ENCODE measurements at places on chromosomes 1 and 21. TPM values are rescaled to one million over a fixed set of nuclear protein-coding genes. Genes with fewer than 3 reads are reported as not detected.

- DNase-seq: peak; percentile 49
Measured at GRCh38 chr1:116268211-116268610, 104.8 kb upstream of the ATP1A1 start.

DNA sequence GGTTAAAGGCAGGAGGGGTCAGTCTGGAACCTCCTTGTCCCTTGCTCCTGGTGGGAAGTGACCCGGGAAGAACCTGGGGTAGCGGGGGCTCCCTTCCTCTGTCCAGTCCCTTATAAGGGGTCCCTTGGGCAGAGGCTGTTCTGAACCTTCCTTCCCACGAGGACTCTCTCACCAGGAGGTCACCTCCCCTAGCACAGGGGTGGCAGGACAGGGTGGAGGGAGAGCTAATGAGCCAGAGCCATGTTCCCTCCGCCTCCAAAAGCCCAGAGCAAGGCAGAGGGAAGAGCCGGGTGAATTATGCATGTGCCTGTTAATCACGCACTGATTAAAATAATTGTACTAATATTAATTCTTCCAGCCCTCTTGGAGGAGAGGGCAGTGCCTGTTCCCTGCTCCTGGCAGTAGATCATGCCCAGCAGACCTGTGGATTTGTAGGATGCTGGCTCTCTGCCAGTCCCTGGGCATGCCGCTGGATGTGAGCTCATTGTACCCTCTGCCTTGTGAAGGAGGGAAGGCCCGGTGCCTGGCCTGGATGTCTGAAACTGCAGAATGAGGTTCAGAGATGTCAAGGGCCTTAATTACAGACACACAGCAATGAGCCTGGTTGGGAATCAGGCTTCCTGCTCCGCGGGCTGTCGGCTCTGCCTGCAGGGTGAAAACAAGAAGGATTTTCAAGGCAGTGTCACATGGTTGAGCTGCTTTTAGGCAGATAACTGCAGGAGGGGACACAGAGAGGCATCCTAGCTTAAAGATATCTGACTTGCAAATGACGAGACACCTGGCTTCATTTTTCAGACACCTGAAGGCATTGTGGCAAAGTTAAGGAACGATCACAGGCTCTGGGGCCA, 68.2 kb downstream of the IGSF21 start:
- no peak for DNase-seq

DNA sequence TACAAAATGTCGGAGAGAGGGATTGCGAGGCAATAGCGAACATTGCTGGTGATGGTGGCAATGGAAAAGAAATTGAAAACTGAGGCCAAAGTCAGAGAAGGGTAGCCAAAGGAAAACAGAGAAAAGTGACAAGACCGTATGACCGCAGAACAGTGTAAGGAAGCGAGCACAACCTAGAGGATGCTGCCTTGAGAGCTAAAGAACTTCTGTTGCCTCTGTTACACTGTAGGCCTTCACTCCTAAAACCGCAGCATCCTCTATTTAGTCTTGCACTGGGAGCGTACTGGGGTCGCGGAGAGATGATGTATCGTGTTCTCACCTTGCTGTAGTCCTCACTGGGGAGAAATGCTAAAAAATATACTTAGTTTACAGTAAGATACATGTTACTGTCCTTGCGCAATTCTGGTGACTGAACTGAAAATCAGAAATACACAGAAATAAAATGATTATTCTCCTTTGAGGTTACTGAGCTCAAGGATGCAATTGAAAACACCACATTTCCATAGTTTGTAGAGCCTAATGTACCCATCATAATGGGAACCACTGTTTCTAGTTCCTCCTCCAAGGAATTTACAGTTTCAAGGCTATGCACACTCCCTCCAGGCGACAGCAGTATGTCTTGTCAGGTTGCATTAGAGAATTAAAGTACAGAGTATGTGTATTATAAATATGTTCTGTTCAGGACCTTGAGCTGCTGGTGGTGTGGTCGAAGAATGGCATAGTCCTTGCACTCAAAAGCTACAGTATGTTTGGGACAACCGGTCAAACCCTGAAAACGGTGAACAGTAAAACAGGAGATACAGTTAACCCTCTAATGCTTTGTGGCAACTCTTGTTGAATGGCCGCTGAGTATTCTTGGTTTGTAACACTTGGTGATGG, 1.3 kb downstream of the NEK7 start:
- DNase-seq: peak; percentile 48

- DNase-seq: peak; percentile 91
Measured at GRCh38 chr1:214261206-214262123, 19.5 kb upstream of the SMYD2 start.

GRCh38 chr21:37244501-37245095, 22.5 kb downstream of the VPS26C start:
- DNase-seq: no peak

DNA sequence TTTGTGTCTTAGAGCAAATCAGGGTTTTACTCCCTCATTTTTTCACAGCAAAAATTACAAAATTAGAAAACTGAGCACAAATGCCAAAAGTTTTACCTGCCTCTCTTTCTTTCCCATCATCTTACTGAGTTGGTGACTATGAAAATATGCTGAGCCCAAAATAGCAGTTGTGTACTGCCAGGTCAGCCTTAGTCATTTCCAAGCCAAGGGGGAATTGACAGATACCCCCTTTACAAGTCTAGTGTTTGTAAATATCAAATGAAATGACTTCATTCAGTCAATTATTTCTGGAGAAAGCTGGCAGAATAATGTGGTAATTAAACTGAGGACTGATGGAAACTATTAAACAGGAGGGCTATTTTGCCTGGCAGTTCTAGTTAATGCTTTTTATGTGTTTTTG, 11.4 kb upstream of the GORAB start:
- DNase-seq: no peak

The RYR2 gene
- not detected for total RNA-seq

DNA sequence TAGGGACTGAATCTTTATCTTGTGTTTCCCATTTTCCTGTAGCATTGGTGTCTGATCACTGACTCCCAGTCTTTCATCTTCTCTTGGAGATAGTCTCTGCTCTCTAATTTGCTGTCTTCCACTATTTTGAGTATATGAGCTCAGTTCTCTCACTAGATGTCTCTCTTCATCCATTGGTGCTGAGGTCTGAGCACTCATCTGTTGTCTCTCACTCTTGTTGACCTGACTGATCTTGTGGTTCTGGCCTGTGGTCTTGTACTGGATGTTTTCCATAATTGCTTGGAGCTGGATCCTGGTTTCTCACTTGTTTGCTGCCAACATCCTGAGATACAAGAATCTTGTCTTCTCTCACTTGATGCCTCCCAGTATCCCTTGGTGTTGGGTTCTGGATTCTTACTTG, 25.1 kb upstream of the S100A11 start:
- no peak for DNase-seq

DNA sequence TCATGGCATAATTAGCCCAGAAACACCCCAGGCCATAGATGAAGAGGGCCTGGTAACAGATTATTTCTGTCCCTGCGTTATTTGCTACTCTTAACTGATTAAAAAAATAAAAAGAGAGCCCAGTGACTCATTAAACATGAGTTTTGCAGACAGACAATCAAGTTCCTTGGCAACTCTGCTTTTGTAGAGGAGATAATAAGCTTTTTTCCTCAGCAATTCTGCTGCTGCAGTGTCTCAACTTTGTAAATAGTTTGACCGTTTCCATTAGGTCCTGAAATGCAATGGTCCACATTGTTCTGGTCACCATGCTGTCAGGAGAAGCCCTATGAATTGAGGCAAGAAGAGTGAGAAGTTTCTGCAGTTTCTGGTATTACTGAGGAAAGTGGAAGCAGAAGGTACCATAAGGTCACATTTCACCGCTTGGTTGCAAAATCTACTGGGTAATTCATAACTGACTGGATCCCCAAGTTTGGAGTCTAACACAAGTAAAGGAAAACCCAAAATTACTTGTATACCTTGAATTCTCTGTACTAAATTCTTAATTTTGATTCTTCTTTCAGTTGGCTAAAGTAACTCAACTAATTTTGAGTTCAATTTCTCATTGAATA, 139.5 kb downstream of the ZZZ3 start:
- no peak for DNase-seq

DNA sequence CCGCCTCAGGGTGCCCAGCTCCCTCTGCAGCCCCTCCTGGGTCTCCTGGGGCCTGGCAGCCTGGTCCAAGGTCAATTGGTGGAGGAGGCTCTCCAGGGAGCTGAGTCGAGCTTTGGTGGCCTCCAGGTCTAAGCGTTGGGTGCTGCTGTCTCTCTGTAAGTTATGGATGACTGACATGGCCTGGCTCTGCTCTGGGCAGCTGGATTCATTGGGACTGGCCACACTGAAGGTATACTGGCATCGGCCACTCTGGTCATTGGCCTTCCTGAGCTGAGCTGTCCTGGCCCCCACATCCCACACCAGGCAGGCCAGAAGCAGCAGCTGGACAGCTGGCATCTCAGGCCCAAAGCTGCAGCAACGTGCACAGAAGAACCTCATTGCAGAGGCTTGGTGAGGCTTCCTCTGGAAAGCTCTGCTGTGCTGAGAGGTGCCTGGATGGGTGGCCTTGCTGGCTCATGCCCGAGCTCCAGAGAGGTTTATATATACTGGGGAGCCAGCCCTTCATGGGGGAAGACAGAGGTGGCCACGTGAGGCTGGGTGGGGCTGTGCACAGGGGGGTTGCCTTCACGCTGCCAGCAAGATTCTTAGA, at the start of gene MYOC:
Gene MYOC, minus strand, starts transcription at position 455 of the 589 bp plus-strand sequence. Its CDS starts 77 bp downstream, at position 378.
- no peak for DNase-seq

GRCh38 chr1:226201029-226201593, 14.6 kb upstream of the ACBD3 start:
- peak; percentile 16 for DNase-seq

GRCh38 chr1:162732566-162733335, 57.8 kb upstream of the HSD17B7 start:
- no peak for DNase-seq

The FMO2 gene
- total RNA-seq: not detected

The ITLN2 gene
- total RNA-seq: not detected

DNA sequence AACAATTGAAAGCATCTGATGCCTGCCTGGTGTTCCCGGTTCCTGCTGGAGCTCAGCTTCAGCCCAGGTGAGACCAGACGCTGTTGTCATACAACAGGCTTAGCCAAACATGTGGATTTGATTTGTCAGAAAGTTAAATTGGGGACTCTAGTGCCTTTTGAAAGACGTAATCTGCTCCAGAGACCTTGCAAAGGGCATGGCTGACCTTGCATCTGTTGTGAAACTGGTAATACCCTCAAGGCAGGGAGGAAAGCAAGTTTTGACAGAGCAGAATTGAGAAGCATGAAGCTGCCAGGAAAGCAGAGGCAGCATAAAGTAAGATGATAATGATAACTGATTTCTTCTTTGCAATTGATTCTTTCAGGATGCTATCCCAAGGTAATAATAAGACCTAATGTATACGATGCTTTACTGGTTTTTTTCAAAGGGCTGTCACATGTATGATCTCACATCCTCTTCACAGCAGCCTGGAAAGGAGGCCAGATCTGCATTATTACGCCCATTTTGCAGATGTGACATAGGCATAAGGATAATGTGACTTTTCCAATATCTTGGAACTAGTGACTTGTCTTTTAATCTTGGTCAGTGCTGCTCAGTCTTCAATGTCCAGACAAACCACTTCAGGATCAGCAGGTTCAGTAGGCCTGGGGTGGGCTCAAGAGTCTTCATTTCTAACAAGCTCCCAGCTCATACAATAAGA, 24.7 kb upstream of the CNN3 start:
- DNase-seq: no peak

- DNase-seq: no peak
Measured at GRCh38 chr1:216616425-216616824, 106.8 kb downstream of the ESRRG start.

DNA sequence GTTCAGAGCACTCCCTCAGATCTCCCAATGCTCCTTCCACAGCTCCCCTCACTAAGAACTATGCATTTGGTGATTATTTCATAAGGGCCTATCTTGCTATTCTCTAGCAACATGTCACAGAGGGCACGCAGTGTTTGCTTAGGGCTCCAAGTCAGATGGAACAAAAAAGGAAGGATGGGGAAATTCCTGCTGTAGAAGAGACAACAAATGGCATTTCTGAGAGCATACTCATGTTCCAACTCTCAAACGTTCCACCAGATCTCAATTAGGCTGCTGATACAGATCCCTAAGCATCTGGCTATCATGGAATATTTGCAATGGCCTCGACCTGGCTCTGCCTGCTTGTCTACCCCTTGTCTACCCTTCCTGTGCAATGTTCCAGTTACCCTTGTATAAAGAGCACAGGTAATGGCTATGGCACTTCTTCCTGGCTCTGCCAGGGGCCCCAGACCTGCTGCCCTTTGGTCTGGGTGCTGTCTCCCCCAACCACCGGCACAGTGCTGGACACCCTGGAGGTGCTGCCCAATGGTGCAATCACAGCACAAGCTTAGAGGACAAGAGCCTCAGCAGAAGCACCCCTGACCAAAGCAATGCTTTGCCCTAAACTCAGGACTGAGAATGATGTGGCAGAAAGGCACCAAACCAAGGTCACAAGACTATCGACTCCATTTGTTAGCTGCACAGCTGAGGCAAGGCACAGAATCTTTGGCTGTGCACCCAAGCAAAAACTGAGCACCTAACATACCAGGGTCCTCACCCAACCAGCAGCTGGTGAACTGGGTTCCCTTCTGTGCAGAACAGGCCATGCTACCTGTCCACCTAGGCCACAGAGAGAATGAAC, 3.6 kb downstream of the PARP1 start:
- DNase-seq: no peak

DNA sequence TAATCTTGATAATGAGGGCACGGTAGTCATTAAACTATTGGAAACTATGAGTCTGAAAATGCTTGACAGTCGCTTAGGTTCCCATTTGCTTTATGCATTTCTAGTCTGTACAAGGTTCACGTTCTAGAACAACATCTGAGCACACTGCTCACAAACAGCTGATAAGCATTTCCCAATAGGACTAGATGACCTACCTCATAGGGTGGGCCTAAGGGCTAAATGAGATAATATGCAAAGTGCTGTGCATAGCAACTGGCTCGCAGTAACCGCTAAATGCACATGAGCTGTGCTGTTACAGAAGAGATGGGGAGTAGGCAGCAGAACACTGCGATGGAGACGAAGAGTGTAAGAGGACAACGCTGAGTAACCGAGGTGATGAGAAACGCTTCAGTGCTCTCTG, 628.0 kb downstream of the SMYD3 start:
- no peak for DNase-seq

The NUP210L gene
- total RNA-seq: 0.02 TPM

The C1orf115 gene
- total RNA-seq: 1.3 TPM

DNA sequence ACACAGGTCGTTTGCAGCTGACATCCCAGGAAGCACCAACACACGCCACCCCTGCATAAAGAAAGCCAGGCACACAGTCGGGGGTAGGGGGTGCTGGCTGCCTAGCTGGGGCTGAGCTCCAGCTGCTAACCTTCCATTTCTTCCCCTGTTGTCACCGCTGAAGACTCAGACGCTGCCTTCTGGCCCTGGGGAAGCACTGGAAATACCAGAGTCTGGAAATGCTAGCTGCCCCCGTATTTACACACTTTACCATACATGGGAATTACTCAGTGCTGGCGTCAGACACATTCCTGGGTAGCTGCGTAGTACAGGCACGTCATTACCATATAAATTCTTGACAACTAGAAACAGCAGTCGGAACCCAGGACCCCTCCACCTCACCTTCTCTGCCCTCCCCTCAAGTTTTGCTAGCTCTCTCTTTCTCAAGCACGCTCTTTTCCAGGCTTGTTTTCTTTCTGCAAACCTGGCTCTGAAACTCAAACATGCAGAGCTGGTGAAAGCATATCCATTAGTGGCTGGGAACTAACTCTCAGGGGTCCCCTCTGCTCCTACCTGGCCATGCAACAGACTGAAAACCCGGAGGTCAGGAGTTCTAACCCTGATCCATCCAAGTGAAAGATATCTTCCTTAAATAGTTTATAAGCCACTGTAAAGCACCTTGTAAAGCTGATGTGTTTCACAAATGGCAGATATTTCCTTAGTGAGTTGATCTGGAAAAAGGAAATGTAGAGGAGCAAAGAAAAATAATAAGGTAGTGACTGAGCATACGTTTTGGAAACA, 3.3 kb downstream of the CSRP1 start:
- DNase-seq: no peak

The PKLR gene
- not detected for total RNA-seq

Measured in activated naive CD4-positive, alpha-beta T cell treated with anti-CD3 and anti-CD28 coated beads for 36 hours (primary cell).